ENCODE measurements at places on chromosomes 4 and X.

GRCh38 chr4:138959097-138959815 lies 56.3 kb upstream of the NOCT start:
- no peak for DNase-seq

DNA sequence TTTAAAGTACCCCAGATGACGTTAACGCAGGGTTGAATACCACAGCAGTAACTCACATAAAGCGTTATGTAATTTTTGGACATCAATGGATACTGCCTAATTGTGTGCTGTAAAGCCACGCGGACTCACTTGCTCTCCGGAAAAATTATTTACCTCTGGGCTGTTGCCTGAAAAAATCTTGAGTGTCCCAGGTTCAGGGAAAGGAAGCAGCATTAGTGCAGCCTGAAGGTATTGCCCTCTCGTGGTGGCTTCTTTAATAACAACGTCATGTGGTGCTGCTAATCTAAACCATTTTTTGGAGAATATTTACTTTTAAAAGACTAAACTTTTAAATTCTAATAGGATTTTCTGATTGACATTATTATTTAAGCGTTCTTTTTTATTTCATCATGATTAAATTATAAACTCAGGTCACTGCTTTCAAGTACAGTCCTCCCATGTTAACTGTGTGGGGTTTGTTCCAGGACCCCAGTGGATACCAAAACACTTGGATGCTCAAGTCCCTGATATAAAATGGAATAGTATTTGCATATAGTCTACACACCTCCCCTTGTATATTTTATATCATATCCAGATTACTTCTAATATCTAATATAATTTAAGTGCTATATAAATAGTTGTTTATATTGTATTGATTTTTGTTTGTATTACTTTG lies 384.8 kb downstream of the FAM133A start:
- no peak for DNase-seq

DNA sequence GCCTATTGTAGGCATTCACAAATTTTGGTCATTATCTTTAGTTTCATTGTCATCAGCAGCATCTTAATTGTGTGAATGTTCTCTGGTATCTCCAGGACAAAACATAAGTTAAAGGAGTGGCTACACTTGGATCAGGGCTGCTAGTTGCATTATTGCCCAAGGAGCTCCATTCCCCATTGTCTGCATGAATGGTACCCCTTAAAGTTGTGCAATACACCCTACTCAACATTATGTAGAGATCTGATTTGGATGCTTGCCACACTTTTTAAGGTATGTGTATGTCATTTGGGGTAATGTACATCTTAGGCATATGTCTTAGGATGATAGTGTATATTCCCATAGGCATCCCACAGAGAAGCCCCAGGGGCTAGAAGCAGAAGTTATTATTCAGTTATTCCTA lies 2.9 kb downstream of the GRXCR1 start:
- no peak for DNase-seq

DNA sequence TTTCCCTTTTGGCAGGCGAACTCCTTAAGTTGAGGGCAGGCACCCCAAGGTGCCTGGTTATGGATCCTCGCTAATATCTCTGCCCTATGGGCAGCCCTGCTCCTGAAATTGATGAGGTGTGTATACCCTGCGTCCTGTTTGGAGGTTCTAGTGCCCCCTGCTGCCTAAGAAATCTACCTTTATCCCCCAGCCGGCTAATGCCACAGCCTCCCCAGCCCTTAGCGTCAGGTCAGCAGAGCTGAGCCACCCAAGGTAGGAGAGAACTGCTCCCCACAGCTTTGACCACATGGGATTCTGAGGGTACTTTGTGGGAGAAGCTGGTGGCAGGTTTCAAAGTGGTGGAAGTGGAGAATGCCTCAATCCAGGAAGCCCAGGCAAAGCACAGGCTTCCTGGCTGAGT lies 50.8 kb downstream of the ANAPC4 start:
- DNase-seq, result no peak

GRCh38 chr4:38365748-38366310 lies 298.2 kb upstream of the KLF3 start:
- no peak for DNase-seq

- DNase-seq, result no peak
Observed at GRCh38 chr4:57127361-57127760, 17.2 kb upstream of the IGFBP7 start.

DNA sequence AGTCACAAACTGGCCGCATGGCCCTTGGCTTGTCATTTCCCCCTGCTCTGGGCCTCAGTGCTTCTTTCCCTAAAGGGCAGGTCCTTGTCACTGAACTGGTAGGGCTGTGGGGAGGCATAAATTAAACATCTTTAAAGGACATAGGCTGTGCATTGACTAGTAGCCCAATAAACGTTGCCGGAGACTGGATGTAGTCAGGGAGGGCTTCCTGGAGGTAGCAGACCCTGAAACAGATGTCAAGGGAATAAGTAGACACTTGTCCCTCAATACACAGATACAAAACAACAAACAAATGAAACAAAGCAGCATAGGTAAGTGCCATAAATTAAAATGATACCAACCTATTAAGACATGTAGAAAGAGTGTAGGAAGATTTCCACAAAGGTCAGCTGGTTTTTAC lies 71.8 kb upstream of the PSAPL1 start:
- no peak for DNase-seq

GRCh38 chr4:73442275-73442674 lies 6.3 kb downstream of the AFP start:
- DNase-seq, result no peak

GRCh38 chr4:39103291-39103690 lies 41.3 kb downstream of the KLHL5 start:
- DNase-seq, result no peak

GRCh38 chr4:24820541-24820940 lies 25.2 kb downstream of the SOD3 start:
- DNase-seq, result no peak

DNA sequence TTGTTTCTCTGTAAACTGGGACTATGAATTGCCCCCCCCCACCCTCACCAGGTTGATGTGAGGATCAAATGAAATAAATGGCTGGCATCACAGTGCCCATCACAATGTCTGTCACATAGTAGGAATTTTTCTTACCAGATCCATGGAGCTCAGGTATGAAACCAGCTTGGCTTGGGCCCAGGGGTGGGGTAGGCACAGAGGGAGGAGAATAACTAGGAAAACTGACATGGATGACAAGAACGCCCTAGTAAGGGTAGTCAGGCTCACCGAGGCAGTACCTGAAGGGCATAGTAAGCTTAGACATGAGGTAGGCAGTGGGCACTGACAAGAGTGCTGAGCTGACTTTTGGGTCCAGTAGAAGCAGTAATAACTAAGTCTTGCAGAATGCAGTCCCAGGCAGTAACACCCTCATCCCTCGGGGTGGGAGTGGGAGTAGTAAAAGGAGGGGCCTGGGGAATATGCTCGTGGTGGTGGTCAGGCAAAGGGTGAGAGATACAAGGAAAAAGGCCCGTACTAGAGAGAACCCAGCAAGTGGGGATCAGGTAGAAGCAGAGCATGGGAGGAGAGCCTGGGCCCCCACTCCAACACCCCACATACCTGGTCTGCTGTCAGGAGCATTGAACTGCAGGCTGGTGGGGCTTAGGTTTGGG lies 155.9 kb upstream of the PJA1 start:
- DNase-seq, result no peak

DNA sequence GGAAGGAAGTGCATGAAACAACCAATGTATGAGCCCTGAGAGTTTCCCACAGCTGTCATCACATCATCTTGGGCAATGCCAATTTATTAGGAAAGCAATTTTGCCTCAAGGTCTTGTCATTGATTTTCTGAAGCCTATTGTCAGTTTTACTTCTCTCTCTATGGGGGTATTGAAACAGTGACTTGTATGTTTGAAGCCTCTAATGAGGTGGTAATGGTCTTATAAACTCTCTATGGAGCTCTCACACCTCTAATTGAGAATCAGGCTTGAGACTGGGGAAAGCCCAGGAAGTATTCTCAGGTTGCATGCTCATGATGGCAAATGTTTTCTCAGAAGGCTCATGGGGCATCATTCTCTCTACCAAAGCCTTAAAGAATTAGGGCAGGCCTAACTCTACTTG lies 308.2 kb upstream of the EMCN start:
- no peak for DNase-seq

DNA sequence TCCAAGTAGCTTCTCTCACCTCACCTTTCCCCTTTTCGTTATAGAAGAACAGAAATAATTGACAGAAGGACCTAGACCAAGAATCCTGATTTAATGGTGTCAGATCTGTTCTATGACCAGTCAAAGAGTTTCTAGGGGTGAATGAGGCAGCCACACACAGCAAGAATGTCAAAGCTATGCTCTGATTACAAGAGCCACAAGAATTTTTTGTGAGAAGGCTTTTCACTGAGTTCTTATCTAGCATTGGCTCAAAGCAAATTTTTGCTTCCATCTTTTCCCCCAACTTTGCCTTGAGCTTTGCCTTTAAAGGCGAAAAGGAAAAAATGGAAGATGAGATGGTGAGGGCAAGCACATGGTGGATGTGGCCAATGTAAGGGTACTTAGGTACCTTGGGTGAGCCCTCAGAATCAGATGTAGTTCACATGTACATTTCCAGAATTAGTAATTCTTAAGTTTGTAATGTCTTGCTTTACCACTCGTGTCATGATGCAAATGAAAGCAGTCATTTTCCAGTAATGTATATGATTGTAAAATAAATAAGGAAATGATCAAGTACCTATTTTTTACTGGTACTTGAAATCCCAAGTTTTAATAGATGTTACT lies 23.5 kb downstream of the FMR1 start:
- DNase-seq, result no peak

DNA sequence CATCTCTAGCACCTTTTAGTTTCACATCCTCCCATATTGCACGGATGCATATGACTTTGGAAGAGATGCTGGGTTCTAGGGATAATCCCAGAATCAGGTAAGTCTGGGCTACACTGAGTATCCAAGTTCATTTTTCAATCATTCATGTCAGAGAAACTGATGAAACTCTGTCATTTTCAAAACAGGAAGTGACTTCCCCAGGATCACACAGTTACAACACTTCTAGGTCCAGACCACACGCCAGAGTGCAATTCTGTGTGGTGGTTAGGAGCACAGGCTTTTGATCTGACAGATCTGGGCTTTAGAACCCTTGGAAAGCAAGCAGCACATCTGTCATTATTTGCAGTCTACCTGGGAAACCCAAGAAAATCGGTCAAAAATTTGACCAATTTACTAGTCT lies 52.1 kb upstream of the CDKN2AIP start:
- no peak for DNase-seq

- no peak for DNase-seq
Observed at GRCh38 chr4:54322818-54323417, 93.8 kb downstream of the PDGFRA start.

Data from stimulated activated CD4-positive, alpha-beta T cell treated with anti-CD3 and anti-CD28 coated beads, Interleukin-1b, Interleukin-23, amount 100 ng/mL, for 1 hour (primary cell).